Adrenal gland (tissue), 19 donors: ENCODE measurements at places on chromosomes 4 and X.

DNA sequence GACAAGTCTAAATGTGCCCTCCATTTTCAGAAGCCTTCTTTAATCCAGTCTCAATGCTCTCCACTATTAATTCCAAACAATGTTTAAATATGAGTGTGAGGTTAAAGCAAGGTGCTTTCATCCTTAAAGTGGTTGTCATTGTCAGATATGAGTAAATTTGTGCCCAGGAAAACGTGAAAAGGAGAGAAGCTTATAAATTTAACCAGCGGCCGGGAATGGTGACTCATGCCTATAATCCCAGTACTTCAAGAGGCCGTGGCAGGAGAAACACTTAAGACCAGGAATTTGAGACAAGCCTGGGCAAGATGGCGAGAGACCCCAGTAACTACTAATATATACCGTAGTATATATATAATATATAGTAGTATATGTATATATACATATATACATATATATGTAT is 270.0 kb downstream of the ARHGAP24 start:
- no peak for DNase-seq

GRCh38 chr4:24799544-24800324 is 4.4 kb downstream of the SOD3 start:
- peak; percentile 7 for DNase-seq

DNA sequence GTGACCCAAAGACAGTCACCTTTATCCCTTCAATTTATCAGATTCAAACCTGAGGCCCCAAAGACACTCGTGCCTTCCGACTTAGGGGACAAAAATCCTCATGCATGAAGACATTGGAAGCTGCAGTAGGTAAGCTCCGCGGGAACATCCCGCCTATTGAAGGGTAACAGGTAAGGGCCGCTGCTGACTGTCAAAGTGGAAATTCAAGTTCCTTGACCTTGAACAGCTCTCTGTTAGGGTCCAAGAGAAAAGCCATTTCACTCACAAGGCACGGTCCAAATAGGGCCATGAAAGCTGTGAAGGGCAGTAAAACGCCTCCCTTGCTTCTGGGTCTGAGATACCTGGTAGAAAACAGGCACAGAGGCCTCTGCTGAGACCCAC is 34.2 kb downstream of the CCDC149 start:
- no peak for DNase-seq

GRCh38 chr4:100369871-100370270 is 148.0 kb downstream of the EMCN start:
- no peak for DNase-seq

GRCh38 chr4:111930659-111931058 is 214.6 kb upstream of the FAM241A start:
- no peak for DNase-seq

GRCh38 chr4:19683426-19683825 is 568.3 kb upstream of the SLIT2 start:
- no peak for DNase-seq

DNA sequence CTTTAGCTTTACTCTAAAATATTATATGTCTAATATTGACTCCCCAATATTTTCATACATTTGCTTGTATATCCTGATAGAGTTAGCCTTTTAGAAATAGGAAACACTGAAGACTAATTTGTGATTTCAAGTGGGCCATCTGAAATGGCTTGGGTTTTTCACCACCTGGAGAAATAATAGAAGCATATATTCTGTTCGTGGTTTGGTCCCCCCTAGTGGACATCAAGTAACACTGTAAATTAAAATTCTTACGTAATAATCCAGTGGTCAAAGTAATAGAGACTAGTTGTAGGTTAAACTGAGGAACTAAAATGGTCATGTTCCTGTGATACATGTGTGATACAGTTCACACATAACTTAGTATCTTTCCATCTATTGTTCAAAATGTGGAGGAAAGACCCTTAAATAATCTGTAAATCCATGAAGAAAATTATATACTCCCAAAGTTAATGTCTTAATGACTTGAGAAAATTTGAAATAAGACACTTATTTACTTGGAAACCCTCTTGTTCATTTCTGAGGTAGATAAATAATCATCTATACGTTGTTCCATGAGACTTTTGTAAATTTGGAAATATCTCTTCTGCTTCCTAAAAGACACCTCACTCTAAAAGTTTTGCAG is 79.8 kb upstream of the SMARCAD1 start:
- DNase-seq, result no peak

DNA sequence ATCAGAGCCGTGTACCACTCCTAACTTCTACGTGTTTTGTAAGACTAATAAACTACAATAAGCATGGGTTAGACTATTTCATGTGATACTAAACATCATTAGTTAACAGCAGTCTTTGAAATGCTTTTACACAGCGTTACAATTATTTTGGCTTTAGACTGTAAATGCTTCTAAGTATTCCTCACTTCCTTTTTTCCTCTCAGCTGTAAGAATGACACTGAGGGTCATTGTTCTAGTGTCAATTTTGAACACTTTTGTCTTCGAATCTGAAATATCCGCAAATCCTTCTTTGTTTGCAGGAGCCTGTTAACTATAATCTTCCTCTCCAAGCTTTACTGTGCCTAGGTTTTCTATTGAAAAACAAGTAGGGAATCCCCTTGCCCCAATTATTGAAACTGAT is 1.5 kb downstream of the ABCE1 start:
- DNase-seq, result no peak
